ENCODE measurements at places on chromosomes 7 and 10.
A peak's percentile ranks its signal among the peaks of the same experiment; 100 is the strongest.

GRCh38 chr7:131781-132482 lies 60.4 kb upstream of the FAM20C start:
- DNase-seq, result no peak

GRCh38 chr7:132846086-132846485 lies 235.8 kb downstream of the CHCHD3 start:
- no peak for DNase-seq

DNA sequence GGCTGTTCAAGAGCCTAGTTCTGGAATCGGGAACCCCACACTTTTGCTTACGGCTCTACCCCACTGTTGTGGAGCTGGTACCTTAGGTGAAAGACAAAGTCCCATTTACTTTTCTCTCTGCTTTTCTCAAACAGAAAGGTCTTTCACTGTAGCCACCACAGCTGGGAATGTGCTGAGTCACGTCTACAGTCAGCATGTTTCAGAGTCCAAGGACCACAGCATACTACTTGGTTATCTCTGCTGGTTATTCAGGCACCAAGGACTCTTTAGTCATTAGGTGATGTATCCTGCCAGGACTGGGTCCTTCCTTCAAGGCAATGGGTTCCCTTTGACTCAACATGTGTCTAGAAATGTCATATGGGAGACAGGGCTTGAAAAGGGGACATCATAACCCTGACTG lies 266.8 kb upstream of the STEAP1 start:
- no peak for DNase-seq

DNA sequence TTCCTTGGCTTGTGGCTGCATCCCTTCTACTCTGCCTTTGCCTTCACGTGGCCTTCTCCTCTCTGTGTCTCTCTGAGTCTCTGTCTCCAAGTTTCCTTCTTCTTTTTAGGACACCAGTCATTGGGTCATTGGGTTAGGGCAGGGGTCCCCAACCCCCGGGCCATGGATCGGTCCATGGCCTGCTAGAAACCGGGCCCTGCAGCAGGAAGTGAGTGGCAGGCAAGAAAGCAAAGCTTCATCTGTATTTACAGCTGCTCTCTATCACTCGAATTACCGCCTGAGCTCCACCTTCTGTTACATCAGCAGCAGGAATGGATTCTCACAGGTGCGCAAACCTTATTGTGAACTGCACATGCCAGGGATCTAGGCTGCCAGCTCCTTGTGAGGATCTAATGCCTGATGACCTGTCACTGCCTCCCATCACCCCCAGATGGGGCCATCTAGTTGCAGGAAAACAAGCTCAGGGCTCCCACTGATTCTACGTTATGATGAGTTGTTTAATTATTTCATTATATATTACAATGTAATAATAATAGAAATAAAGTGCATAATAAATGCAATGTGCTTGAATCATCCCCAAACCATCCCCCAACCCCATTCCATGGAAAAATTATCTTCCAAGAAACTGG lies 47.9 kb upstream of the DOCK1 start:
- no peak for DNase-seq

GRCh38 chr10:91536111-91536510 lies 96.8 kb downstream of the PPP1R3C start:
- DNase-seq, result no peak

DNA sequence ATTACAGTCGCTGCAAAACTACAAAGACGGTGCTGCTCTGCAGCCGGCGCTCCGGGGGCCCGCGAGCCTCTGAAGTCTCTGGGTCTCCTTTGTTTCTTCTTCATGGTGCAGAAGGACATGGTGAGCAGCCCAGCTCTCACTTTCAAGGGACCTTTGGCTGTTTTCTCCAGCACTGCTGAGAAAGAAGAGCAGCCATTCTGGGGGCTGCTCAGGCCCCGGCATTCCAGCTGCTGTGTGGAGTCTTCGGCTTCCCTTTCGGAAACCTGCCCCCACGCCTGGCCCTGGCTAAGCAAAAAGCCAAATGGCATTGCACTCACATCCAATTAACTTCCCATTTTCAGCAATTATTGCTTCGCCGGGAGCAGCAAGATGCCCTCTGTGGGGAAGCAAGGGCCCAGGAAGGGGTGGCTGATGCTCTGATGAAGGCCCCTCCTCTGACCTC lies 555.7 kb downstream of the PTPRN2 start:
- no peak for DNase-seq

DNA sequence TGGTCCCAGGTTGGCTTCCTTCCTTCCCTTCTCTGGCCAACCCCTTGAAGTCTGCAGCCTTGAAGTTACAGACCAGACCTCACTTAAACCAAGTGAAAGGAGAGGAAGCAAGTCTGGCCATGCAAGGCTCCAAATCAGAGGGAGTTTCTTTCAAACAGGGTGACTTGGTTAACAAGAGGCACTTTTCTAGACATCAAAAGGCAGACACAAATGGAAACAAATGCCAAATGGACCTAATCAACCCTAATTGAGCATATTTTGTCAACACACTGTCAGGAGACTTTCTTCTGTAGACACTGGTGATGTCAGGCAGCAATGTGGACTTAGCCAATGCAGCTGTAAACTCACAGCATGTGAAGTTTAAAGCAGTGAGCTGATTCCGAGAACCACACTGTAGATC lies 282.7 kb upstream of the FZD8 start:
- no peak for DNase-seq

- DNase-seq, result no peak
Observed at GRCh38 chr7:27883696-27884095, 143.7 kb downstream of the TAX1BP1 start.

DNA sequence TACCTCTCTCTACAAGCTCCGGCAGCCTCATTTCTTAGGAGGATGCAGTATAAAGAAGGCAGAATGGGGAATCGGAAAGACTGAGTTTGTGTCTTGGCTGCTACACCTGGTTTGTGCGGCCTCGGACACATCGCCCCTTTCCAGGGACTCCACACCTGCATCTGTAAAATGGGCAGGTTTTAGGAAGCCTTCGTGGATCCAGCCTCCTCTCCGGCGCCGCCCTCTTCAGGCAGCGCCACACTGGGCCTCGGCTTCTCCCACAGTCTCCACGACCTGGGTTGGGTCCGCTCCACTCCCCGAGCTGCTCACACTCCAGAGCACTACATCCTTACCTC lies 341 bp downstream of the GOT1 start:
- no peak for DNase-seq

DNA sequence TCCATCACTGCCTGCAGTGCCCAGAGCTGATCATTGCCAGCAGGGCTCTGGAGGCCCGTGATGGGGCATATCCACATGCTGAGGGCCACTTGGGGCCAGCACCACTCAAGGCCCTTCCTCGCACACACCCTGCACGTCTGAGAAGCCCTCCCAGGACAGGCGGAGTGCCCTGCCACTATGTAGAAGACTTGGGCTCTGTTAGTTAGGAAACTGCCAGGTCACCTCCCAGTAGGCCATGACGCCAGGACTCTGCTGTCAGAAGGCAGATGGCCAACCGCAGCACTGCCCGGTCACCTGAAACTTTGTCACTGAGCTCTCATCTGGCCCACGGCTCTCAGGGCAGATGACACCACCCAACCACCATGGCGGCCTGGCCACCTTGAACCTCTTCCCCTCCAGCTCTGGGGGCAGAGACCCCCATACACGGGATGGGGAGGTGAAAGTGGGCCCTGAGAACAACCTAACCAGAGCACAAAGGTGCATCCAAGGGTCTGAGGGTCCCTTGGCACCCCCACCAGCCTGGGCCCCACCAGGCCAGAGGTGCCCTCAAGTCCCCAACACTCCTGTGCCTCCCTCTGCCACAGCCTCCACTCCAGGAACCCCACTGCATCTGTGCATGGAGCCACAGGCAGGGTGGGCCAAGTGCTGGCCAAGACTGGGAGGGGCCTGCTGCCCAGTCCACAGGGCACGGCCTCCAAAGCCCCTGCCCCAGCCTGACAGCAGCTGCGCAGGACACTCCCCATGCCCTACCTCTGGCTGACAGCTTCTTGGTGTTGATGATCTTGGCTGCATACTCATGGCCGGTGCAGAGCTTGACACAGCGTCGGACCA lies 41.8 kb downstream of the CAMK2B start:
- no peak for DNase-seq

DNA sequence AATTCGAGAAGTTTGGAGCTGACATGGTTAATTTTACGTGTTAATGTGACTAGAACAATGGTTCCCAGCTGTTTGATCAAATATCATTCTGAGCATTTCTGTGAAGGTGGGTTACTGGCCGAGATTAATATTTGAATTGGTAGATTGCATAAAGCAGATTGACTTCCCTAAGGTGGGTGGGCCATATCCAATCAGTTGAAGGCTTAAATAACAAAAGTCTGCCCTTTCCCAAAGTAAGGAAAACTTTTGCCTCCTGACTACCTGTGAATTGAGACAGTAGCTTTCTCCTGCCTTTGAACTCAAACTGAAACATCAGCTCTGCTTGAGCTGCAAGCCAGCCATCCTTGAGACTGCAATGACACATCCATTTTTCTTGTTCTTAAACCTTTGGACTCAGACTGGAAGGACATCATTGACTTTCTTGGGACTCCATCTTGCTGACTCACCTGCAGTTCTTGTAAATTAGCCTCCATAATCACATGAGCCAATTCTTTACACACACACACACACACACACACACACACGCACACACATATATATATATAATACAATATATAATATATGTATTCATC lies 63.1 kb upstream of the LRRTM3 start:
- no peak for DNase-seq

DNA sequence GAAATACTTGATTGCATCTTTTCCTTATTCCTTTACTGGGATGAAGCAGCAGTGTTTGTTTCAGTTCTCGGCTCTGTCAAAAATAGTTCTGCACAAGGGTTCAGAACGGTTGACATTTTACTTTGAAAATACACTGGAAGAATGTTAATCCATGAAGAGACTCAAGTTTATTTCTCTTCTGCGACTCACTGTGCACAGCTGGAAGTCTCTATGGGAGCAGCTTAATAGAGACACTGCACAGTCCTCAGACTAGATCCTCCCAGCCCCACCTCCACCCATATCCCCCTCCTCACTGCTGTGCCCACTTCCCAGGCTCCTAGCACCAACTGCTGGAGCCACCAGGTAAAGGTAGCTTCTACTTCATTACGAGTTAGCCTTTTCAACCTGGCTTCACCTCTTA lies 517.8 kb downstream of the GRID1 start:
- no peak for DNase-seq

- no peak for DNase-seq
Observed at GRCh38 chr10:75547391-75548298, 116.2 kb downstream of the LRMDA start.

- no peak for DNase-seq
Observed at GRCh38 chr10:87177-88080, 38.3 kb upstream of the TUBB8 start.

- no peak for DNase-seq
Observed at GRCh38 chr10:63221950-63222349, 88.8 kb downstream of the NRBF2 start.

- no peak for DNase-seq
Observed at GRCh38 chr10:129057856-129058663, 409.0 kb upstream of the MGMT start.

- DNase-seq, result no peak
Observed at GRCh38 chr10:120599200-120599724, 142.2 kb downstream of the PLPP4 start.

DNA sequence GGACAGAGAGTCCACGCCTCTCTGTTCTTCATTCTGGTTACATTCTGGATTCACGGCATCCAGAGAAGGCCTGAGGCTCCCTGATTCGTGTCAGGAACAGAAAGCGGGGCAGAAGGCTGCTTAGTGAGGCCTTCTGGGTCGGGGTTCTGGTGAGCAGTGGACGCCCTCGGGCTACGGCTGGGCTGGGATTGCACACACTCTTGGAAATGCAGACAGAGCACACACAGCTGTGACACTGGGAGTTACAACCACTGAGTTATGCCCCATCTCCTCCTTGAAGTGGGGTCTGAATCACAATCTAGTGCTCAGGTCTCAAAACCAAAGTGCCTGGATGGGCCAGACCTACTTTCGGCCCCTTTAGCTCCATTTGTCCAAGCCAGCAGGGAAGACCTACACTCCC lies 156.9 kb upstream of the GDF10 start:
- no peak for DNase-seq

DNA sequence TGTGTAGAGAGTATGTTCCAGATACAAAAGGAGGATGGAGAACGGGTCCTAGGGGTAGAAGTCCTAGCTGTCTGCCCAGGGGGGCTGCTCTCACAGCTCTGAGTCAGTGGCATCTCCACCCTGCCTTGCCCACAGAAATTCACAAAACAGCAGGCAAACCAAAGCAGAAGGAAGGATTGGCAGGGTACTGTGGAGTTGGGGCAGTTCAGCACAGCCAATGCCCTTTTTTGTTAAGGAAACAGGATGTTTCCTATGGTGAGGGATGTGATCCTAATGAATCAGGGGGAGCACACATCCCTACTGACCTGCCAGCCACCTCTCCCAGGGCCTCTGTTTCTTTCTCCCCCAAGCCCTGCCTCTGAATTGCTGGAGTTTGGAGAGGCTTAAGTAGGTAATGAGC lies 457.6 kb downstream of the PLXNA4 start:
- DNase-seq, result no peak

DNA sequence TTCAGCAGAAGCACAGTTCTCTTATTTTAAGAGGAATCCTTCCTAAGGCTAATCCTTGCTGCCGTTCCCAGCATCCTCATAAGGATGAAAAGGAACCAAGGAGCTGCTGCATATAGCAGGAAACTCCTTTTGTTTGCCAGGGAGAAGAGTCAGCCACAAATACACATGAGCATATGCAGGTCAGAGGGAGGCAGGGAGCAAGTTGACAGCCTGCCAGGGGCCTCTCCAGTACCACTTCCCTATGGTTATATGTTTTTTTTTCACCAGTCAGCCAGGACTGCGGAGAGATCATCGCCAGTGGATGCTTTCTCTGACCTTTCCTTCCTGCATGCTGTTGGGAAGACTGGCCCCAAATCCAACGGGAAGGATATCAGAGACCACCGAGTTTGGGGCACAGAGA lies 39.8 kb downstream of the SLC35B4 start:
- DNase-seq, result peak; percentile 59

DNA sequence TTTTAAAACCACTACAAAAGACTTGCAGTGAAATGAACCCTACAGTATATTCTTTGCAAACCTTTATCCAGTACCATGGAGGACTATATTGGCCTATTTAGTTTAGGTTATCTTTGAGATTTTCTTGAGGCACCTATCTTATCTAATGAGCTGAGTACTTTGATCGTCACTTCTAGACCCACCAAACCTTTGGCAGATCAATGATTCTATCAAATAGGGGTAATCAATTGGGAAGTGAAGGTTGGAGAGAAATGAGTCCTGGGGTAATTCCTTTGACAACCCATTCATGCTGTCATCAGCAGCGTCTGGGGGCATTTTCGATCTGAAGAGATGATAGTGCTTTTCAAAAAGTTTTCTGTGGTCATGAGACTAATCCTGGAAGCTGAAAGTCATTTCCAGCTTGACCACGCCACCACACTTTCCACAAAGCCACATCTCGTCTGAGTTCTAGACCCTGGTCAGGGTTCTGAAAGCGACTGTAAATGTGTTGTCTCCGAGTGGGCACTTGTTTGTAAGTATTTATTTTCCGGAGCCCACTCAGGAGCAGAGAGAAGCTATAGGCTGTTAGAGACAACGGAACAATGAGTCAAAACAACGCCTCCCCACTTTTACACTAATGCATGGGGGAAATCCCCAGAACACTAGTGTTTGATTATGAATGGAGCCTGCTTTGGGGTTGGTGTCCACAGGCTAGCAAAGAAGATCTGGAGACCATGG lies 4.8 kb downstream of the EGR2 start:
- DNase-seq, result no peak

All from thyroid gland (tissue), 4 donors.